ENCODE measurements at places on chromosomes 11 and 22.
A peak's percentile ranks its signal among the peaks of the same experiment; 100 is the strongest.

GRCh38 chr22:41365425-41365824, 16.3 kb upstream of the TEF start:
- peaks cover 4% of the 10 kb centered on the region for H3K36me3 ChIP-seq
- H3K4me1 ChIP-seq, result peaks cover 21% of the 10 kb centered on the region
- no peak overlapping the region for H3K27ac ChIP-seq
- no peak overlapping the region for H3K4me3 ChIP-seq
- no peak for DNase-seq

- H3K36me3 ChIP-seq, result no peaks in the 10 kb centered on the region
- no peak overlapping the region for H3K4me3 ChIP-seq
- H3K4me1 ChIP-seq, result no peaks in the 10 kb centered on the region
- no peak overlapping the region for H3K27ac ChIP-seq
These were observed 174.1 kb downstream of the INSC start for GRCh38 chr11:15288863-15289262.

- H3K36me3 ChIP-seq, result no peaks in the 10 kb centered on the region
- no peaks in the 10 kb centered on the region for H3K27me3 ChIP-seq
- peaks cover 32% of the 10 kb centered on the region for H3K4me1 ChIP-seq
- DNase-seq, result no peak
These were observed 486 bp downstream of the NAP1L4 start for GRCh38 chr11:2991452-2992233.

- H3K27ac ChIP-seq, result no peak overlapping the region
- no peaks in the 10 kb centered on the region for H3K27me3 ChIP-seq
- H3K36me3 ChIP-seq, result peaks cover under 1% of the 10 kb centered on the region
- H3K4me1 ChIP-seq, result peaks cover 21% of the 10 kb centered on the region
- H3K4me3 ChIP-seq, result no peak overlapping the region
These were observed 4.7 kb downstream of the DDIAS start for GRCh38 chr11:82906236-82906635.

- no peak overlapping the region for H3K4me3 ChIP-seq
- no peak for DNase-seq
- H3K36me3 ChIP-seq, result no peaks in the 10 kb centered on the region
- peaks cover 36% of the 10 kb centered on the region for H3K27me3 ChIP-seq
- H3K27ac ChIP-seq, result no peak overlapping the region
These were observed 67.4 kb upstream of the PRDM11 start for GRCh38 chr11:45079075-45079444.

DNA sequence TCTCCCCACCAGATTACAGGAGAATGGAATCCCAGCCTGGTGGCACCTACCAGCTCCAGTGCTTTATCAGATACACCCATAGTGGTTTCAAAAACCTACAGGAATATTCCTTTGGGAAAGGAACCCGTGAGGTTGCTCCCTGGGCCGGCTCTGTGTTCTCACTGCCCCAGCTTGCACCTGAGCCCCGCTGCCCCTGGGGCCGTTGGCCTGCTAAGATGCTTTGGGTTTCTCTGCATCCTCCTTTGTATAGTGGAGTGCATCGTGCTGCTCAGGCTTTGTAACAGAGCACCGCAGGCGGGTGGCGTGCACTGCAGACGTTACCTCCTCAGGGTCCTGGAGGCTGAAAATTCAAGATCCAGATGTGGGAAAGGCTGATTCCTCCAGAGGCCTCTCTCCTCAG, 414.1 kb downstream of the BRD1 start:
- H3K27me3 ChIP-seq, result peaks cover 38% of the 10 kb centered on the region
- H3K4me1 ChIP-seq, result no peaks in the 10 kb centered on the region
- no peak for DNase-seq
- no peak overlapping the region for H3K4me3 ChIP-seq

DNA sequence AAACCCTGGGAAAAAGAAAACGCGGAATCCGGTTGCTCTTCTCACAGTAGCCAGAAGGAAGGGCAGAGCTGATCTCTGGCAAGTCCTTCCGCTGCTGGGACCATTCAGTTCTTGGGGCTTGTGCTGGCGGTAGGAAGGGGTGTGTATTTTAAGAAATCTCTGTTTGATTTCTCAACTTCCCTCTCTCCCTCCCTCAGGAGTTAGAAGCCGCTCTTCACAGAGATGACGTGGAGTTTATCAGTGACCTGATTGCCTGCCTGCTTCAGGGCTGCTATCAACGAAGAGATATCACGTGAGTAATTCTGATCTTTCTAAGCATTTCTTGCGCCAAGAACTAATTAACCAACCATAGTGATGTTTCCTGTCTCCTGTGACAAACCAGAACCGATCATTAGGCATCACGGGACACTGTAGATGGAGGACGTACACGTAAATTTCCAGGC, 85.9 kb upstream of the SLC25A18 start:
- peak overlapping the region; percentile 55 for H3K4me3 ChIP-seq
- H3K4me1 ChIP-seq, result peaks cover 15% of the 10 kb centered on the region
- no peaks in the 10 kb centered on the region for H3K27me3 ChIP-seq
- H3K27ac ChIP-seq, result peak overlapping the region; percentile 3
- no peak for DNase-seq

DNA sequence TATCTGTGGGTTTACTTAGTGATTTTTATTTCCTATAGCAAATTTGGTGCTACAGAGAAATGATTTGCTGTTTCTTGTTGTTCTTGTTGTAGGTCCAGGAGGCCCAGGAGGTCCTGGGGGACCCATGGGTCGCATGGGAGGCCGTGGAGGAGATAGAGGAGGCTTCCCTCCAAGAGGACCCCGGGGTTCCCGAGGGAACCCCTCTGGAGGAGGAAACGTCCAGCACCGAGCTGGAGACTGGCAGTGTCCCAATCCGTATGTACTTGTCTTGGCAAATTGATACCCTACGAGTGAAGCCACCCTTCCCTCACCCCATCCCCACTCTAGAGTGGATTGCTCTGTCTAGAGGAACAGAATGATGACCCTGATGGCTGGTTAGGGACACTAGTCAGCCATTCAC, 7.8 kb upstream of the GAS2L1 start:
- no peak for DNase-seq
- H3K36me3 ChIP-seq, result peaks cover 34% of the 10 kb centered on the region
- peak overlapping the region; percentile 47 for H3K27ac ChIP-seq
- no peaks in the 10 kb centered on the region for H3K27me3 ChIP-seq

DNA sequence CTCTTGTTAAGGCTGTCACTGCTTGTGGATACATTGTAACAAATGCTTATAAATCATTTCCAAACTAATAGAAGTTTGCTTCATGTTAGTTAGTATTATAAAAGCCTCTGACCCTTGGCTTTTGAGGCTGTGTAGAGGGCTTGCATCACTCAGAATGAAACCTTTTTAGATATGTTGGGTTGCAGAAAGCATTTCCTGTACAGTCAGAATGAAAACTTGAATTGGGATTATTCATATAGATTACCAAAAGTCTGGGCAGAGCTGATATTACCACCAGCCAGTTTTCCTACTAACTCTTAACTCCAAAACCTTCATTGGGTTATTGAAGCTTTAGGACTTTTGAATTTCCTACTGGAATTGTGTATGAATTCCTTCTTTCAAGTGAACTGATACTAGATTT, 12.0 kb downstream of the KMT2A start:
- peaks cover 9% of the 10 kb centered on the region for H3K4me1 ChIP-seq
- no peaks in the 10 kb centered on the region for H3K27me3 ChIP-seq
- H3K27ac ChIP-seq, result no peak overlapping the region
- no peak overlapping the region for H3K4me3 ChIP-seq

DNA sequence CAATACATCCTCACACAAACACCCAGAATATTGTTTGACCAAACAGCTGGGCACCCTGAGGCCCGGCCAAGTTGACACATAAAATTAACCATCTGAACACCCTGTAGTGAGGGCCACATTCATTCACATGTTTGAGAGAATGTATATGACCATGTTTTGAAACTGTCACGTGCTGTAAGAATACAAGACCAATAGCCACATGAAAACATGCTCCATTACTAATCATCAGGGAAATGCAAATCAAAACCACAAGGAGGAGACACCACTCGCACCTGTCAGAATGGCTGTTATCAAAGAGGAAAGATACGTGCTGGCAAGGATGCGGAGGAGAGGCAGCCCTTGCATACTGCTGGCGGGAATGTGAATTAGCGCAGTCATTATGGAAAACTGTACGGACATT, 38.3 kb upstream of the IGSF9B start:
- H3K27me3 ChIP-seq, result peaks cover 61% of the 10 kb centered on the region
- DNase-seq, result no peak
- no peak overlapping the region for H3K27ac ChIP-seq
- H3K36me3 ChIP-seq, result no peaks in the 10 kb centered on the region

DNA sequence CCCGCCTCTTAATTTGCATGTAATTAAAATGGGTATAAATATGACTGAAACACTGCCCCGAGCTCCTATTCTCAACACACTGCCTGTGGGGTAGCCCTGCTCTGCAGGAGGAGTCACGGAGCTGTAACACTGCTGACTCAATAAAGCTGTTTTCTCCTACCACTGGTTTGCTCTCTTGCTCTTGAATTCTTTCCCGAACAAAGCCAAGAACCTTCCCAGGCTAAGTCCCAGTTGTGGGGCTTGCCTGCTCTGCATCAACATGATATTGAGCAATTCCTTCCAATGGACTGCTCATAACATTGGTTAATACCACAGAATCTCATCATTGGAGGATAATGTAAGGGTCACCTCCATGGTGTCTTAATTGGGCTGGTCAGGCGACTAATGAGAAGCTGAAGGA, 114.4 kb downstream of the FBXO7 start:
- H3K4me3 ChIP-seq, result no peak overlapping the region
- H3K4me1 ChIP-seq, result peaks cover 2% of the 10 kb centered on the region
- no peaks in the 10 kb centered on the region for H3K27me3 ChIP-seq
- H3K27ac ChIP-seq, result no peak overlapping the region
- no peaks in the 10 kb centered on the region for H3K36me3 ChIP-seq

GRCh38 chr11:1926156-1927025, 6.9 kb downstream of the TNNT3 start:
- no peaks in the 10 kb centered on the region for H3K36me3 ChIP-seq
- no peak for DNase-seq
- H3K27ac ChIP-seq, result peak overlapping the region; percentile 89
- H3K4me3 ChIP-seq, result no peak overlapping the region

- H3K4me3 ChIP-seq, result no peak overlapping the region
- no peak for DNase-seq
- H3K27me3 ChIP-seq, result no peaks in the 10 kb centered on the region
- H3K36me3 ChIP-seq, result no peaks in the 10 kb centered on the region
- no peak overlapping the region for H3K27ac ChIP-seq
- no peaks in the 10 kb centered on the region for H3K4me1 ChIP-seq
These were observed 870.3 kb downstream of the TBC1D22A start for GRCh38 chr22:47632701-47633100.
